Pancreas (tissue), 10 donors: ENCODE measurements at places on chromosomes 7 and 10. TPM values are rescaled to one million over a fixed set of nuclear protein-coding genes. Genes with fewer than 3 reads are reported as not detected.

MTURN gene
- polyA plus RNA-seq, result 14.9 TPM

DNA sequence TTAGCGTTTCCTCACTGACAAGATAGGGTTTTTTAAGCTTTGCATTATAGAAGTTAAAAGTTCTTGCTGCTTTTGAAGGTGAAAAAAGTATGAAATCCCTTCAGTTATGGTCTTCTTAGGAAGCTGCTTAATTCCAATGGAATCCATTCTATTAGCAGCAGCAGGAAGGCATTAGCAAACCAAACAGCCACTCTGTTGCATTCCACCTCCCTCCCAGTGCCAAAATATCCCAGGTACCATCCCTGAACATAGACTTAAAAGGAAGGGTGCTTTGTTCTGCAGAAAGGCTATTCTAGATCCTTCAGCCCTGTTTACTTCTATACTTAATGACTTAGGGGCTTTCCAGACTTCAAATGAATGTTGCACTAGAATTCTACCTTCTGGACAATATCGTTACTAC, 23.8 kb downstream of the ENO4 start:
- H3K27ac ChIP-seq, result no peak overlapping the region
- no peaks in the 10 kb centered on the region for H3K27me3 ChIP-seq
- no peak for DNase-seq
- H3K4me3 ChIP-seq, result no peak overlapping the region
- no peaks in the 10 kb centered on the region for H3K36me3 ChIP-seq
- no peaks in the 10 kb centered on the region for H3K4me1 ChIP-seq

GRCh38 chr7:142328551-142328950, 70.7 kb upstream of the PRSS58 start:
- no peak overlapping the region for H3K4me3 ChIP-seq
- H3K27ac ChIP-seq, result no peak overlapping the region
- no peaks in the 10 kb centered on the region for H3K27me3 ChIP-seq
- no peaks in the 10 kb centered on the region for H3K36me3 ChIP-seq

GRCh38 chr7:2931034-2931415, 86.9 kb upstream of the GNA12 start:
- DNase-seq, result peak; percentile 46
- H3K4me1 ChIP-seq, result no peaks in the 10 kb centered on the region
- no peaks in the 10 kb centered on the region for H3K36me3 ChIP-seq

DNA sequence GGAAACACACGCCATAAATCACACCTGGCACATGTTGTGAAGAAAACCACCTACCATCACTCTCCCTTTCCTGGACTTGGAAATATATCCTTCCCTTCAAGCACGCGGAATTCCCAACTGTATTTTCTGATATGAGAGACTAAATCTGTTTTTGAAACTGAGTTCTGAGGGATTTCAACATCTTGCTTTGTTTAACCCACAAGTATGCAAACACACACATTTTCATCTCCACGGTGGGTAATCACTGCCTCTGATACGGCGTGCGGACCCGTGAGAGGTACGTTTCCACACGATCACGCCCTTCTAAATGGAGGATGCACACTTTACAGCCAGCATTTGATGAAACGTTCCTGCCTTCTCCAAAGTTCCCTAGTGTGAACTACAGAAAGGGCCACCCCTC, 83.4 kb downstream of the ZRANB1 start:
- no peaks in the 10 kb centered on the region for H3K27me3 ChIP-seq
- H3K36me3 ChIP-seq, result peaks cover 8% of the 10 kb centered on the region
- peaks cover 36% of the 10 kb centered on the region for H3K4me1 ChIP-seq

- no peak overlapping the region for H3K27ac ChIP-seq
- DNase-seq, result no peak
- H3K4me1 ChIP-seq, result no peaks in the 10 kb centered on the region
- no peaks in the 10 kb centered on the region for H3K27me3 ChIP-seq
- H3K36me3 ChIP-seq, result no peaks in the 10 kb centered on the region
- H3K4me3 ChIP-seq, result no peak overlapping the region
Measured at GRCh38 chr7:70570029-70570428, 561.9 kb upstream of the GALNT17 start.

DNA sequence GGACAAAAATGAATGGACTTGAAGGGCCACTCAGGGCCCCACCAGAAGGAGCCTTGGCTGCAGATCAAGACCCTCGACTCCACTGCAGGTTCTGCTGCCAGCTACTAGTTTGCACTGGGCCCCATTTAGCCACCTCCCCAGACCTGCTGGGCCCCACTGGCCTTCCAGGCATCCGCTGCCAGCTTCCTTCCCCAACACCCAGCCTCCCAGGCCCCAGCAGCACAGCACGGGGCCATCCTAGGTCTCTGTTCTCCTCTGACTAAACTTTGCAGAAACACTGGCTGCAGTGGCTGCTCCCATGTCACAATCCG, 277.4 kb upstream of the KLF14 start:
- H3K36me3 ChIP-seq, result no peaks in the 10 kb centered on the region
- no peak overlapping the region for H3K4me3 ChIP-seq
- H3K27ac ChIP-seq, result peak overlapping the region; percentile 45
- H3K27me3 ChIP-seq, result no peaks in the 10 kb centered on the region
- DNase-seq, result no peak

ZWINT gene
- 4.3 TPM for polyA plus RNA-seq

KLF14 gene
- polyA plus RNA-seq, result 0.15 TPM

DNA sequence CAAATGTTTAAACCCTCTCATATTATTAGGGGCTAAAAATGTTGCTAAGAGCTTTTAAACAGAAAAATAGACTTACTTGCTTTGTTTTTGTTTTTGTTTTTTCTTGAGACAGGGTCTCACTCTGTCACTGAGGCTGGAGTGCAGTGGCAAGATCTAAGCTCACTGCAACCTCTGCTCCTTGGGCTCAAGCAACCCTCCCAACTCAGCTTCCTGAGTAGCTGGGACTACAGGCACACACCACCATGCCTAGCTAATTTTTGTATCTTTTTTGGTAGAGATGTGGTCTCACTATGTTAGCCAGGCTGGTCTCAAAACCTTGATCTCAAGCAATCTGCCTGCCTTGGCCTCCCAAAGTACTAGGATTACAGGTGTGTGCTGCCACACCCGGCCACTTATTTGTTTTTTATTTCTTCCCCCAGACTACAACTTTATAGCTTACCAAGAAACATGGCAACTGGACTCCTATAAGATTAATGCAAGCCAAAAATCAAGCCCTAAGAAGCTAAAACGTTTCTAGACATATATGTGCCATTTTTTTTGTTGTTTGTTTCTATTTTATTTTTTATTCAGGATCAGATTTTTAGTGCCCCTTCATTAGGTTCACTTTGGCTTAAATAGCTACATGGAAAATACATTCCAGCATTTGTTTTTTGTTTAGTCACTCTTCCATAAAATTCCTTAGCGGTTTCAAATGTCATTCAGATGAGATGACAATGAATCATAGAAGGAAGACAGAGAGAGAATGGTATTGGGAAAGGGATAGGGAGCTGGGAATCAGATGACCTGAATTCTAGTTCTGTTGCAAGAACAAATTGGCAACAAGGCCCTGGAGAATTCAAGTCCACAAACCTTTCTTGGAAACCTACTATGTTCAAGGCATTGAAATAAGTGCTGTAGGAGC, 163.4 kb upstream of the MKLN1 start:
- H3K36me3 ChIP-seq, result no peaks in the 10 kb centered on the region
- no peaks in the 10 kb centered on the region for H3K4me1 ChIP-seq
- no peaks in the 10 kb centered on the region for H3K27me3 ChIP-seq
- no peak for DNase-seq
- no peak overlapping the region for H3K27ac ChIP-seq
- H3K4me3 ChIP-seq, result no peak overlapping the region

DNA sequence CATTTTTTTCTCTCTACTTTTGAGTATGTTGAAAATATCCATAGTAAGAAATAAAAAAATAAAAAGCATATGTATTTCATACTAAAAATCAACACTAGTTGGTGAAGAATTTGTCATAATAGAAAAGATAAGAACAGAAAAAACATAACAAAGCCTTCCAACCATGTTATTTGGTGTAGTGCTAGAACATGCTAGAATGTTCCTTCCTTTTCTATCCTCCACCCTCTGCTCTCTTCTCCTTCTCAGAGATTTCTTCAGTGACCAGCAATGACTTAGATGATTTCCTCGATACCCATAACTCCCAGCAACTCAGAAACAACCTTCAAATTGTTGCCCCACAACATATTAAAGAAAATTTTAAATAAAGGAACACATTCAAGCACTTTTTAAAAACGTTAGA, 2.6 kb downstream of the ZC3HAV1 start:
- no peak for DNase-seq
- no peaks in the 10 kb centered on the region for H3K36me3 ChIP-seq
- no peak overlapping the region for H3K27ac ChIP-seq
- no peaks in the 10 kb centered on the region for H3K27me3 ChIP-seq
- H3K4me3 ChIP-seq, result no peak overlapping the region
- peaks cover 8% of the 10 kb centered on the region for H3K4me1 ChIP-seq

- H3K4me3 ChIP-seq, result no peak overlapping the region
- no peak overlapping the region for H3K27ac ChIP-seq
- H3K36me3 ChIP-seq, result no peaks in the 10 kb centered on the region
- DNase-seq, result no peak
- H3K4me1 ChIP-seq, result no peaks in the 10 kb centered on the region
Measured at GRCh38 chr7:85673876-85674275, 487.0 kb upstream of the SEMA3D start.

COL1A2 gene
- 12.5 TPM for polyA plus RNA-seq

NKX2-3 gene
- polyA plus RNA-seq, result 6.2 TPM

C10orf67 gene
- polyA plus RNA-seq, result 0.02 TPM

HOXA5 gene
- polyA plus RNA-seq, result 1.2 TPM

ECHDC3 gene
- polyA plus RNA-seq, result 18.8 TPM

TET1 gene
- polyA plus RNA-seq, result 0.12 TPM

- no peaks in the 10 kb centered on the region for H3K36me3 ChIP-seq
- H3K27me3 ChIP-seq, result no peaks in the 10 kb centered on the region
- DNase-seq, result no peak
Measured at GRCh38 chr10:14381475-14381874, 50.8 kb upstream of the FRMD4A start.

- DNase-seq, result no peak
- H3K27me3 ChIP-seq, result no peaks in the 10 kb centered on the region
- H3K4me1 ChIP-seq, result no peaks in the 10 kb centered on the region
- no peaks in the 10 kb centered on the region for H3K36me3 ChIP-seq
- no peak overlapping the region for H3K4me3 ChIP-seq
Measured at GRCh38 chr7:159094023-159094740, 50.5 kb downstream of the VIPR2 start.

TUBB8 gene
- 0.46 TPM for polyA plus RNA-seq

DNA sequence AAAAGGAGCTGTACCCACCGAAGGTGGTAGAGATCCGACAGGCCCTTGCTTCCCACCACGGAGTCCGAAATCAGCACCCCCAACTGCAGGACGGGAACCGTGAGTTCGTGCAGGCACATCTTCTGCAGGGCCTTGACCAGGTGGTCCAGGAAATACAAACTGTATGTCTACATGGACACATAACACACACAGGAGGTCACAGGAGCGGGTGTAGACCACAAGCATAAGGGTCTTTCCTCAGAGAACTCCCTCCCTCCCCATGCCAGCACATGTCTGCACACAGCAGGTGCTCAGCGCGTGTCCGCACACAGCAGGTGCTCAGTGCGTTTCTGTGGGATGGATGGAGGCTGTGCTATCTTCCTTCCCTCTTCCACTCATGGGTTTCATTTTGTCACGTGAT, 69.7 kb downstream of the CFAP46 start:
- no peaks in the 10 kb centered on the region for H3K4me1 ChIP-seq
- H3K27ac ChIP-seq, result no peak overlapping the region
- no peak overlapping the region for H3K4me3 ChIP-seq
- peak; percentile 8 for DNase-seq

MALRD1 gene
- 0.31 TPM for polyA plus RNA-seq

PHYHIPL gene
- 1.9 TPM for polyA plus RNA-seq

DNA sequence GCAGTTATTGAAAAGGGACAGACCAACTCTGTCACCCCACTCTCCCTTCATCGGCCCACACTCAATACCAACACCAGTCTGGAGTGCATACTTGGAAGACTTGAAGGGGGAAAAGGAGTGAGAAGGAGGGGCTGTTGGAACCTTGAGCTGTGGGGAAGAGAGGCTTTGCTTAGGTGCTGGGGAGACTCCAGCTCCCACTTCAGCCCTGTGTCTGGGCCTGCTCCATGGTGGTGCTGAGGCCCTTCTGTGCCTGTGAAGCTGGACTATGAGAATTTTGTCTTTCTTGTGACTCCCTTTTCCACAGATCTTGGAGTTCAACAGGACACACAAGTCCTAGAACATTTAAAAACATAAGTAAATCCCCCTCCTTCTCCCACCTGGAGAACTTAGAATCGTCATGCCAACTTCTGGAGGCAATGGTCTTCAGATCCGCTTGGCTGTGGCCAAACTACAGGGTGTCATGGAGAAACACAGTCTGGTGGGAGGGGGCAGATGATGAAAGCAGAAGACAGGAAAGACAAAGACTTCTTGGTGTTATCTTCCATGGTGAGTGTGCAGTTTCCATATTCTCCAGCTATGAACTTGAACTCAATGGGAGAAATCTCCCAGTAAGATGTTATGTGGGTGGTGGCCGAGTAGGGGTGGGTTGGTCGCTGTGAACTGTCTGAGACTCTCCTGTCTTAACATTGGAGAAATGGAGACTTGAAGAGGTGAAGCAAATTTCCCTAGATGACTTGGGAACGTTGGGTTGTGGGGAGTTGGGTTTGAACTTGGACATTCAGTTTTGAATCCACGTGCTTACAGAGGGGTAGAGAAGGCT, 18.4 kb upstream of the GIMAP8 start:
- H3K36me3 ChIP-seq, result no peaks in the 10 kb centered on the region
- no peak for DNase-seq
- no peak overlapping the region for H3K4me3 ChIP-seq
- H3K27ac ChIP-seq, result no peak overlapping the region
- no peaks in the 10 kb centered on the region for H3K27me3 ChIP-seq

CRHR2 gene
- polyA plus RNA-seq, result 0.42 TPM

- no peaks in the 10 kb centered on the region for H3K36me3 ChIP-seq
- peaks cover 65% of the 10 kb centered on the region for H3K4me1 ChIP-seq
- H3K27me3 ChIP-seq, result no peaks in the 10 kb centered on the region
- DNase-seq, result no peak
- H3K4me3 ChIP-seq, result no peak overlapping the region
- H3K27ac ChIP-seq, result no peak overlapping the region
Measured at GRCh38 chr7:130918129-130919052, 184.4 kb upstream of the KLF14 start.

- no peaks in the 10 kb centered on the region for H3K27me3 ChIP-seq
- peaks cover 34% of the 10 kb centered on the region for H3K4me1 ChIP-seq
- H3K27ac ChIP-seq, result peak overlapping the region; percentile 34
- H3K36me3 ChIP-seq, result no peaks in the 10 kb centered on the region
- no peak overlapping the region for H3K4me3 ChIP-seq
- DNase-seq, result no peak
Measured at GRCh38 chr7:24825381-24825794, 68.1 kb upstream of the GSDME start.
